ENCODE measurements at places on chromosomes 1 and 21. TPM values are rescaled to one million over a fixed set of nuclear protein-coding genes. Genes with fewer than 3 reads are reported as not detected.

Gene OR2T33
- not detected for total RNA-seq

Gene CHODL
- total RNA-seq: 0.11 TPM

Gene CFHR4
- total RNA-seq: not detected

Gene PAX7
- total RNA-seq: not detected

Gene LHX8
- total RNA-seq: not detected

Gene C1orf94
- total RNA-seq: 0.12 TPM

Gene CLIC6
- 0.25 TPM for total RNA-seq

Gene GPX7
- 11.7 TPM for total RNA-seq

Gene NFASC
- total RNA-seq: 53.6 TPM

Gene PDC
- not detected for total RNA-seq

Gene SLC25A34
- total RNA-seq: 0.62 TPM

Gene TACSTD2
- 0.11 TPM for total RNA-seq

Gene CATSPERE
- total RNA-seq: 1.9 TPM

Gene RAB42
- total RNA-seq: 3.2 TPM

Gene PGLYRP3
- total RNA-seq: not detected

Gene PTGS2
- 12.8 TPM for total RNA-seq

Gene GUCA2B
- not detected for total RNA-seq

Gene B3GALT2
- total RNA-seq: under 0.01 TPM

Gene ADAMTS1
- 170 TPM for total RNA-seq

Gene PDZK1
- 0.50 TPM for total RNA-seq

Gene BCL2L15
- total RNA-seq: 0.11 TPM

Gene C1orf74
- total RNA-seq: 5.5 TPM

Gene OPRD1
- total RNA-seq: not detected

Gene STMN1
- total RNA-seq: 72.4 TPM

Gene ETNK2
- total RNA-seq: 10.0 TPM

Gene ARL8A
- total RNA-seq: 20.1 TPM

Gene ZNF436
- 17.7 TPM for total RNA-seq

Gene NME7
- 31.2 TPM for total RNA-seq

Gene TMEM9
- total RNA-seq: 156 TPM

Gene ADAMTS5
- 4.0 TPM for total RNA-seq

Gene EPHA8
- not detected for total RNA-seq
